Caco-2 (cell line): ENCODE measurements at places on chromosomes 12 and 14. TPM values are rescaled to one million over a fixed set of nuclear protein-coding genes. Genes with fewer than 3 reads are reported as not detected.
A peak's percentile ranks its signal among the peaks of the same experiment; 100 is the strongest.

PTPRO gene
- not detected in 2 replicates for total RNA-seq

NR4A1 gene
- 37.9 and 41.8 TPM in 2 replicates for total RNA-seq

OVCH1 gene
- not detected in 2 replicates for total RNA-seq

GYS2 gene
- total RNA-seq = 0.66 and 1.3 TPM in 2 replicates

RTN1 gene
- total RNA-seq = 0.25 TPM in 1 of 2 replicates, not detected in the other

KCNC2 gene
- not detected in 2 replicates for total RNA-seq

GRCh38 chr12:120801146-120801545, 75.5 kb downstream of the ACADS start:
- peak; percentile 30 for DNase-seq

- no peak for DNase-seq
These were observed 102.7 kb downstream of the TMEM30B start for GRCh38 chr14:61178226-61179060.

WNT5B gene
- total RNA-seq = 6.9 and 8.5 TPM in 2 replicates

RBP5 gene
- total RNA-seq = 0.86 and 1.8 TPM in 2 replicates

GRCh38 chr12:120237360-120238171, 28.0 kb downstream of the PXN start:
- no peak for DNase-seq

NEK9 gene
- total RNA-seq = 64.0 and 69.2 TPM in 2 replicates

DNA sequence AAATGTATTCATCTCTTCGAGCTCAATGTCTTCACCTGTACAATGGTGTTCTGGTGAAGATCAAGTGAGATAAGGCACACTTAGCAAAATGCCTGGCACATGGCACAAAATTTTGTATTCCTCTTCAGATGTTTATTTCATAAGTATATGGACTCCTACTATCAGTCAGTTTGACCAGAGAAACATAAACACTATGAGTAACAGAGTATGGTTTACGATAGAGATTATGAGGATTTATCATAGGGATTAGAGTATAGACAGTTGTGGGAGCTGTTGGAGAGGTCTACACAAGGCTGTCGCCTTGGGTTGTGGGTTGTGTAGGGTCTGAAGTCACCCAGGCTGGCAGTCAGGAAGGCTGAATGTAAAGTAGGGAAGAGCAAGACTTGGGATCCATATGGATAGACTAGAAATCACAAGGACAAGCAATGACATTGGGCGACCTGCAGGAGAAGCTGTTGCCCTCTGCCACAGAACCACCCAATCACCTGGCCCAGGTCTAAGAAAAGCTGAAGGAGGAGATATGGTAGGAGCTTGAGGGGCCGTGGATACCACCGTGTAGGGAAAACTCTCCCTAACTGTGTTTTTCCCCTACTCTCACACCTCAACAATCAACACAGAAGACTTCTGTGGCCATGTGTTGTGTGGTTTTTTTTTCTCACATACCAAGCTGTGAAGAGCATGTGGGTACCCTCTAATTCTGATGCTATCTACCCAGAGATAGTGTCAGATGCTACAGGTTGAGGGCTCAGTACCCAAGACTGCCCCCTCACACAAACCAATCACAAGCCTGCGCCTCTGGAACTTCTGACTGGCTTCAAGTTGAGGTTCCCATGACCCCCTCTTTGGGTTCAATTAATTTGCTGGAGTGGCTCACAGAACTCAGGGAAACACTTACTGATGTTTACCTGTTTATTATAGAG, 27.2 kb upstream of the RESF1 start:
- DNase-seq = no peak

DNA sequence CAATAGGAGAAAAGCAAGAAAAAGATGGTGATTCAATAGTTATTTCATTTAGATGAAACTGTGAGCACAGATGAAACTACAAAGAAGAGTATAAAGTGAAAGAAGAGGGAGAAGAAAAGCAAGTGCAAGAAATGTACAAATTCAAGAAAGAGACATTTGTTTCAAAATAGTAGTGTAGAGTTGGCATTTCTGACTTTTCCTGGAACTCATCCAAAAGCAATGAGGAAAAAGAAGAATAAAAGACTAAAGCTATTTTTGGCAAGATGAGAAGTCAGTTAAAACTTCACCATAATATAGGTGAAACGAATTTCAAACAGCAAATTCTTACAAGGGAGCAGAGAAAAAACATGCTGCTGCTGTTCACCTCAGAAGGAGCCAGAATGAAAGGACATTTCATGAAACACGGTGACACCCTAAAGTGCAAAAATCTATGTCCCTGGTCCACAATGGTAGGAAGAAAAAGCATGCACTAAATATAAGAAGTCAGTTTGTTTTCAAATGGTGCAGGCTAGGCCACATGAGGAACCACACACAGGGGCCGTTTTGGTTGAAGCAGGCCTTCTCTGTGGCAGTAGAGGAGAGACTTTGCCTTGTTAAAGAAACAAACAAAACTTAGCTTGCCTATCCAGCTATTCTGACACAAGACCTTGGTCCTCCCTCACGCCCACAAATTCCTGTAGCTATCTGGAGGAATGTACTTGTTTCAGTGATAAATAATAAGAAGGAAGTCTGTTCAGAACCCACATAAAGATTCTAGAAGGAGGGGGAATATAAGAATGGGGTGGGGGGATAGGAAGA, 11.1 kb upstream of the CMAS start:
- peak; percentile 35 for DNase-seq

DNA sequence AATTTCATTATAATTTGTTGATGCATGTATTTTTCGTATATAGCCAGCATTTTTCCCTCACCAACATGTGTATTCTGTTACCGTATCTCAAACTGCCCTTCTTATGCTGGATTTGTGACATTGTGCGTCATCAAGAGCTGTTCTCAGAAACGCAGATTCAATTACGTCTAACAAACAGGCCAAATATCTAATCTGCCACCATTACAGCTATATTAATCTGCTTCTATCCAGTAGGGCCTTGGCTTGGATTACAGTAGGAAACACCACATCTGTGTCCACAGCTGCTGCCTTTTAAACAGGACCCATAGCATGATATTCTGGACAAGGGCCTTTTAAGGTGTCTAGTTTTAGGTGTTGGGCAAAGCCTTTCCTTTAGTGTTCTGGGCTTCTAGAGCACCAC, 140.6 kb downstream of the PDE3A start:
- no peak for DNase-seq

GRCh38 chr12:17148706-17149105, 542.7 kb upstream of the LMO3 start:
- no peak for DNase-seq

DNA sequence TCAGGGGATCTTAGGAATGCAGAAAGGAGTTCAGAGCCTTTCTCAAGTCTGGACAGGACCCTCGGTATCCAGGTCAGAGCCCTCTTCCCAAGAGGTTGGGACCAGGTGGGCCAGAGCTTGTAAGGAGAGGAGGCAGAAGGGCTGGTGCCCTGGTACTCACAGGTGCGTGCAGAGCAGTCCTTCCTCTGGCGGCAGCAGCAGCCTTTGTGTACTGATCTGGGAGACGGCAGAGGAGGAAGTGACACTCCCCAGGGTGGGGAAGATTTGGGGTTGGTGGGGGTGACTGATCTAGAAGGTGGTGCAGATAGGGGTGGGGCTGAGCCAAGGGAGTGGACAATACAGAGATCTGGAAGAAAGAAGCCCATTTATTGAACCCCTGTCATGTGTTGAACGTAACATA, at the start of gene ITGB7:
ITGB7 (minus strand) TSS at position 210 of the 400 bp plus-strand sequence. CDS start 6,808 bp downstream, outside the sequence.
- DNase-seq = no peak

- DNase-seq = no peak
These were observed 46.6 kb upstream of the LRIG3 start for GRCh38 chr12:58966939-58967338.

DNA sequence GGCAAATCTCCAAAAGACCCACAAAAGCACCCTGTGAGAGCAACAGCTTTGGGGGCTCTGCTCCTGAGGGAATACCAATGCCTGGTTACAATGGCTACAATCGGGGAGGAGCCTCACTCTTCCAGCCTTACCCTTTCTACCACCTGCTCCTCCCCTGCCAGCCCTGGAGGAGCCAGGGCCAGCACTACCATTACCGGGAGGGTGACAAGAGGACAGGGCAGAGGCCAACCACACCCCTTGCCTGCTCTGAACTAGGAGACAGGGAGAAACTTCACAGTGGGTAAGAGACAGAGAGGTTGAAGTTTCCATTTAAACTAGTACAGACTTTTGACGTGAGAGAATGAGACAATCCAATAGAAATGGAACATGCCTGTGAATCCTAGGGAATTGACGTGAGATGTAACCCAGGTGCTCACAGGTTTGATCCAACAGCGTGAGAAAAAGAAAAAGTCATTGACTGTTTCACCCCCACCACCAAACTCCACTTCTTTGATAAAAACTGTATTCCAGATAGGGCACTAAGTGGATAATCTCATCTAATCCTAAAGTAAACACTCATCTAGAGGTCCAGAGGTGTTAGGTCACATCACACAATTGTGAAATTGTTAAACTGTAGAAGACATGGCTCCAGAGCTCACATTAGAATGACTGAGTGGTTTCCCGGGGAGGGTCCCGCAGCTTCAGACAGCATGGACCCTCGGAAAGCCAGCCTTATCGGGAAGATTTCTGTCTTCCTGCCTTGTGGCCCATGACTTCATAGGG, 8.4 kb upstream of the TC2N start:
- DNase-seq = peak; percentile 12

GRCh38 chr14:21073921-21074320, 3.8 kb downstream of the ARHGEF40 start:
- no peak for DNase-seq

DNA sequence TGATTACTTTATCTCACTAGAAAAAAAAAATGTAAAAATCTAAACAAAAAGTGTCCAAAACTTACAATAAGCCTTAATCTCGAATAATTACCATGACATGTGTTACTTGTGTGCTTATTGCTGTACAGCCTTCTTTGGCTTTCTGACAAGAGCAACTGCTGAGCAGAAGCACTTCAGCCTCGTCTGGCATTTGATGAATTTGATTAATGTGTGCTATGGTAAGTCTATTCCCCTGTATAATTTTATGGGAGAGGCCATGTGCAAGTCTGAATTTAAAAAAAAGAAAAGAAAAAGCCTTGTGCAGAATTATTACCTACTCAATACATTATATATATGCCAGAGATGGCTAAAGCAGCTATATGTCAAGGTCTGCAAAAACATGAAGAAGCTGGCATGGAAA, 113.9 kb downstream of the AEBP2 start:
- DNase-seq = no peak

- no peak for DNase-seq
These were observed 2.7 kb upstream of the MYF5 start for GRCh38 chr12:80714055-80714454.

- DNase-seq = no peak
These were observed 118.8 kb downstream of the LLPH start for GRCh38 chr12:66011731-66012130.

DNA sequence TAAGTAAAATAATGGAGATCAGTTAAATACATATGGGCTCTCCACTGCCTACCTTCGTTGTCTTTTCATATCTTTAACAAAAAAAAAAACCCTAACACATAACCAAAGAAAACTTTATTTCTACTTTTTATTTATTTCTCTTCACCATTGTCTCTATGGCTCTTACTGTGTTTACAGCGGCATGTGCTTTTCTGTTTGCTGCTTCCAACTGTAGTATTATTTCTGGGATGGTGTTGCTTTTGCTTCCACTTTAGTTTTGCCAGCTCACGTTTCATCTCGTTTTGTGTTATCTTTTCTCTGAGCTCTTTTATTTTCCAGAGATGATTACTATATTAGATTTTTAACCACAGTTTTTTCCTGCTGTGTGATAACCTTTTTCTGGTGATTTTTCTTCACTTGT, 46.1 kb downstream of the KTN1 start:
- no peak for DNase-seq

GRCh38 chr12:20057398-20057797, 310.9 kb upstream of the PDE3A start:
- no peak for DNase-seq

C12orf50 gene
- total RNA-seq = not detected in 2 replicates

GRCh38 chr12:112869091-112869490, 37.7 kb upstream of the OAS1 start:
- DNase-seq = no peak

ESRRB gene
- not detected in 2 replicates for total RNA-seq

CCND2 gene
- total RNA-seq = 113 and 145 TPM in 2 replicates

GRCh38 chr12:119601877-119602733, 8.5 kb downstream of the TMEM233 start:
- no peak for DNase-seq

TMEM132D gene
- not detected in 2 replicates for total RNA-seq

DNA sequence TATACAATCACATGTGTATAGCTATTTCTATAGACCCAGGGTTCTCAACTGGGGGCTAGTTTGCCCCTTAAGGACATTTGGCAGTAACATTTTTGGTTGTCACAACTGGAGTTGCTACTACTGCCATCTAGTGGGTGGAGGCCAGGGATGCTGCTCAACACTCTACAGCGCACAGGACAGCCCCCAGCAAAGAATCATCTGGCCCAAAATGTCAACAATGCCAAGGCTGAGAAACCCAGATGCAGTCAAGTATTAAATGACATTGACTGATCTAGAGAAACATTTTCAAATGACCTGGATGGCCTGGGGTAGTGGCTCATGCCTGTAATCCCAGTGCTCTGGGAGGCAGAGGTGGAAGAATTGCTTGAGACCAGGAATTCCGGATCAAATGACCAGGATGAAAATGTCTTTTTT, 5.8 kb downstream of the WSB2 start:
- peak; percentile 78 for DNase-seq

DNA sequence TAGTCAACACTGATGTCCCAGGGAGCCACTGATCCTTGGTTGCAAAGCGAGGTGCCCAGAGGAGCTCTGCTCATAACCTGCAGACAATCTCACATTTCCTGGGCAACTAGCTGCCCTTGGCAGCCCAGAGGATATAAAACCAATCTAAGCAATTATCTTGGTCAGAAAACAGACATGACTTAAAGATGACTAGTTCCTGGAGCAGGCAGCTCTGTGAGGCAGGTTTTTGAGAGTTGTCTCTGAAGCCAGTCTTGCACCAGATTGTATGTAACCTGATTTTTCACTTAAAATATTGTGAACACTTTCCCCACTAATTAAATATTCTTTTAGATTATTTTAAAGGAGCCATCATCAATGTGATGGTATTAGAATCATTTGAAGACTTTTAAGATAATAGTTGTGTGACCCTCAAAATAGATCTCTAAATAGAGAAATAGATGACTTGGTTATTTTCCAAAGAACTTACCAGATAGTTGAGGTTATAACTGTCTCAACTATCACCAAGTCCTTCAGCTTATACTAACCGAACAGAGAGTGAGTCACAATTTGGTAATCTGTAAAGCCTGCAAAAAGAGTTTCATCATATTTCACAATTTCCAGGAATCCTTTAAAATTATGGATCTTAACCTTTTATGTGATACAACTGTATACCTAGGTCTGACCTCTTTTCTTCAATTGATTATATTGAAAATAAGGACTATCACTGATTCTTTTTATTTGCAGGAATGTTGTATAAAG, 75.9 kb downstream of the LIN7A start:
- DNase-seq = no peak

OR5AU1 gene
- total RNA-seq = not detected in 2 replicates

DNA sequence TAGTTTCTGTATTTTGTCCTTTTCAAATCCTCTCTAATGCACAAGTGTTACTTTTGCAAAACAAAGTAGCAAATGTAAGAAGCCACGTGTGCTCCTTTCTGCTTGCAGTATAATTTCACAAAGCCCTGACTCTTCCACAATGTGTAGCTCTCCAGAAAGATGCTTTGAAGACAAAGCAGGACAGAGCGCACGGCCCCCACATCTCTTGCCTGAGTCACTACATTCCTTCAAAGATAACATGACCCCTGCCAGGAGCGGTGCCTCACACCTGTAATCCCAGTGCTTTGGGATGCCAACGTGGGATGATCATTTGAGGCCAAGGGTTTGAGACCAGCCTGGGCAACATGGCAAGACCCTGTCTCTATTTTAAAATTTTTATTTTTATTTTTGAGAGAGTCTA, 40.5 kb downstream of the JAG2 start:
- DNase-seq = peak; percentile 37
